Stimulated activated CD4-positive, alpha-beta T cell treated with anti-CD3 and anti-CD28 coated beads, Interleukin-15, amount 100 ng/mL, for 24 hours (primary cell): ENCODE measurements at places on chromosomes 7 and 10.
A peak's percentile ranks its signal among the peaks of the same experiment; 100 is the strongest.

DNA sequence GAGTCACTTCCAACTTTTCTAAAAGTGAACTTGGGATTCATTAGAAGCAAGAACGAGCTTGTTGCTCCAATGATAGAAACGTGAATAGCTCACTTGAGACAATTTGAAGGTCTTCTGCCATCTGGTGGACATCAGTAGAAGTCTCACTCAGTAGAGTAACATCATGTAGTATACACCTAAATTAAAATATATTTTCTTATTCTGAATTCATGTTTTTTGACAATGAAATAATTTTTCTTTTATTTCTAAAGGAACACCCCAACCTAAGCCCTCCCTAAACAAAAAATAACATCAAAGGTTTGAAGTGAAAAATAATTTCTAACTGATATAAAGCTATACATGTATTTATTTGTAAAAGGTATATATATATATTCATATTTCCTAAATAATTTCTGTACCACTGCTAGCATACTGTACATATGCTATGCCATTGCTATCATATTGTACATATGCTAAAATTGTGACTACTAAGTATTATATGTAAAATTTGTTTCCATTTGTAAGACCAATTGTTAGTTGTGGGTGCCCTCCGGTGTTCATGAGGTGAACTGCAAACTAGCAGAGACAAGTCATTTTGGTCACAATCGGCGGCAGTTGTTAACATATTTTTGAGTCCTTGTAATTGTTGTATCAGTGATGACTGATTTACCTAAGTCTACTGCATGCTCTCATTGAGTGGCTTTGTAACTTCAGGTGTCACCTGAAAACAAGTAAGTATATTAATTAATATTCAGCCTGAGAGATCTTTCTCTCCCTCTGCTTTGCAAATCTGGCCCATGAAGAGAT is 121.9 kb downstream of the PTPRZ1 start:
- DNase-seq: peak; percentile 63

DNA sequence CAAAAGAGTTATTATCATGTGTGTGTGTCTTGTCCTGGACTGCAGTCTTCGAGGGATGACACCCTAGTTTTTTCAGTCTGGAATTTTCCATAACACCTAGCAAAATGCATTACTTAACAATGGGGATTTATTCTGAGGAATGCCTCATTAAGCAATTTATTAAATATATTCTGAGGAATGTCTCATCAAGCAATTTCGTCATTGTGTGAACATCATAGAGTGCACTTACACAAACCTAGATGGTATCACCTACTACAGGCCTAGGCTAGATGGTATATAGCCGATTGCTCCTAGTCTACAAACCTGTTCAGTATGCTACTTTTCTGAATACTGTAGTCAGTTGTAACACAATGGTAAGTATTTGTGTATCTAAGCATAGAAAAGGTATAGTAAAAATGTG is 1.1 kb upstream of the STEAP4 start:
- DNase-seq: no peak

DNA sequence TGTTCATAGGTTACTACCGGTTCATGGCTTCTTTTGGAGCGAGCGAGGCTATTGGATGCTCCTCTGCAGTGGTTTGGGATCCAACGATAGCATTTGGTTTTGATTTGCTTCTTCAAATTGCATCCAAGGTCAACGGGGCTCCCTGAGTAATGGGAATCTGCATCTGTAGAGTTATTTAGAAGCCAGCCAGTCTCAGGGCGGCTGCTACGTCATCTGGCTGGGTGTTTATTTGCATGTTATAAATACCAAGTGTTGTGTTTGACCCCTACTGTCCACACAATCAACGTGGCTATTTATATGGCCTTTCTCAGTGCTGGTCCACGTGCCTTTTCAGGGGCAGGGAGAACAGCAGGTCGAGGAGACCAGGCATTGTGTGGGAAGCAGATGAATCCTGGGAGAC is 137.7 kb downstream of the PRPF18 start:
- DNase-seq: no peak

DNA sequence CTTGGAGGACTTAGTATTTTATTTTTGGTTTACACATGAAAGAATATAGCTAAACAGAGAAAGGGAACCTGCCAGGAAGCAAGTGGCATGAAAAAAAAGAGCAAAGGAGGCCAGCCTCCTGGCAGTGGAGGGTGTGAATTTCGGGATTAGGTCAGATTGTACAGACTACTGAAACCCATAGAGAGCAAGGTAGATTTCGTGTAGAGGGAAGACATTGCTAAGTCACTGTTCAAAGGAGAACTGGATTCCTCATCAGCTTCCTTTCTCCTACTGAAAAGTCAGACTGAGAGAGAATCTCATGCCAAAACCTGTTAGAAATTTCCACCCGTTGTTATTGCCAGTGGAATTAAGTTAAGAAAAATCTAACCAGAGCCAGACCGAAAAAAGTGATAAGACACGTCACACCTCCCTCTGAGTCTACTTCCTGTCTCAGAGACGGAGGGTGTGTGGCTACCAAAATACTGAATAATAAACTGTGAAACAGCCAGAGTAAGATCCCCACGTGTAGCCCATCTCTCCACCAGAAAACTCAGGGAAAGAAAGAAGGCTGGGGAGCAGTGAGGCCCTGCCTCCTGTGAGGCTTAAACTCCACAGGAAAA is 118.8 kb downstream of the SKIDA1 start:
- peak; percentile 35 for DNase-seq

DNA sequence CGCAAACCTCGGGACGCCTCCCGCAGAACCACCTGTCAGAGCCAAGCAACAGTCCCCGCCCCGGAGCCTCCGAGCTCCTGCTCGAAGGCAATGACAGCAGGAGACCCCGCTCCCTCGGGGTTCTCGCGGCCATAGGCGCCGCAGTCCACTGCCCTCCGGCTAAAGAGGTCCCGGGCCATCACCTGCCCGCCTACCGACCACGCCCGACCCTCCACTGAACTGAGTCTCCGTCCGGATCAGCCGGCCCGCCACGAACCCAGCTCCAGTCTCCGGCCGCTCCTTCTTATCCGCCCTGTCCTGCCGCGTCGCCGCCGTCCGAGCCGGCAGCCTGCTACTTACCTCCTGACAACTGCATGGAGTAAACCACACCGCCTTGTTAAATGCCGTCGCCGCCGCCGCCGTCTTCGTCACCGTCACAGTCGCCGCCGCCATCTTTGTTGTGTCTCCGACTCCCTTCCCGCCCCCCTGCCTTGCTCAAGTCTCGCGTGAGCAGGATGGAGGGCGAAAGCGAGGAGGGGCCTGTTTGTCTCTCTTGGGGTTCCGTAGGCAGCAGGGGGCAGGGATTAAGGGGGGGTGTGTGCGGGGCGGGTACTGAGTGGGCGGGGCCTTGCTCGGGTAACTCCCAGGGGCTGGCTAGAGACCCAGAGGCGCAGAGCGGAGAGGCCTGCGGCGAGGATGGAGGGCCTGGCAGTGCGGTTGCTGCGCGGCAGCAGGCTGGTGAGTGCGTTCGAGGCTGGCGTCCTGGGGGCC is at the start of the genes ACADSB and IKZF5:
TSS of gene ACADSB (plus strand) at position 652 of the 750 bp plus-strand sequence. CDS start at position 676, 24 bp downstream.
TSS of gene IKZF5 (minus strand) at position 441 of the 750 bp plus-strand sequence. CDS start 10,170 bp downstream, outside the sequence.
- DNase-seq: peak; percentile 96

DNA sequence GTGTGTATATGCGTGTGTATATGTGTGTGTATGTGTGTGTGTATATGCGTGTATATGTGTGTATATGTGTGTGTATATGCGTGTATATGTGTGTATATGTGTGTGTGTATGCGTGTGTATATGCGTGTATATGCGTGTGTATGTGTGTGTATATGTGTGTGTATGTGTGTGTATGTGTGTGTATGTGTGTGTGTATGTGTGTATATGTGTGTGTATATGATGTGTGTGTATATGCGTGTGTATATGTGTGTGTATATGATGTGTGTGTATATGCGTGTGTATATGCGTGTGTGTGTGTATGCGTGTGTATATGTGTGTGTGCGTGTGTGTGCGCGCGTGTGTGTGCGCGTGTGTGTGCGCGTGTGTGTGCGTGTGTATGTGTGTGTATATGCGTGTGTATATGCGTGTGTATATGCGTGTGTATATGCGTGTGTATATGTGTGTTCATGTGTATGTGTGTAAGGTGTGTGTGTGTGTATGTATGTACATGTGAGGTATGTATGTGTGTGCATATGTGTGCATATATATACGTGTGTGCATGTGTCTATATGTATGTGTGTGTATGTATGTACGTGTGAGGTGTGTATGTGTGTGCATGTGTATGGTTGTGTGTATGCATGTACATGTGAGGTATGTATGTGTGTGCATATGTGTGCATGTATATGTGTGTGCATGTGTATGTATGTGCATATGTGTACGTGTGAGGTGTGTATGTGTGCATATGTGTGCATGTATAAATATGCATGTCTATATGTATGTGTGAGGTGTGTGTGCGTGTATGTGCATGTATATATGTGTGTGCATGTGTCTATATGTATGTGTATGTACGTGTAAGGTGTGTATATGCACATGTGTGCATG is 6.0 kb downstream of the UCN3 start:
- DNase-seq: no peak

- DNase-seq: no peak
Observed at GRCh38 chr10:48839809-48840679, 99.6 kb downstream of the LRRC18 start.

GRCh38 chr10:11742779-11743298 is 657 bp downstream of the ECHDC3 start:
- no peak for DNase-seq

DNA sequence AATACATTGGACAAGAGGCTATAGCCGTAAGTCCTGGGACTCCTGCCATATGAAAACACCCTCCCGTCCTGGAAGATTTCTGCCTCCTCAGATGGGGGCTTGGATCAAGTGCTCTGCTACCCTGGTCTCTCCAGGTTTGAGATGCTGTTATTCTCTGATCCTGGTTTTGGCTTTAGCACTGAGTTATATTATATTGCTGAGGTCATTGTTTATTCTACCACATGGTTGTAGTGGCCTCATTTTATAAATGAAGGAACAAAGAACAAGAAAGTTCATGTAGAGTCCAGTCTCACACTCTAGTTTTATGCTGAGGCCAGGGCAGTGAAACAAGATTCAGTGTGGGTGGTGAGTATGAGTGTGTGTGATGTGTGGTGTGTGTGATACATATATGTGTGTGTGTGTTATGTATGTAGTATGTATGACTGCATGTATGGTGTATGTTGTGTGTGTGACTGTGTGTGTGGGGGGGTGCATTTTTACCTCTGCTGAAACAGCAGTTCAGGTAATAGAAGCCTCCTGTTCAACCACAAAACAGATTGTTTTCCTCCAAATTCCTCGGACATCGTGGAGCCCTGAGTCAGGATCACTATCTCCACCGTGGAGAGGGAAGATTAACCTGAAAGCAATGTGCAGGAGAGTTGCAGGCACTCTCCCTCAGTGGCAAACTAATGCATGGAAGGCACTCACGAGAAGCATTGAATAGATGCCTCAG is 80.7 kb downstream of the C7orf25 start:
- DNase-seq: no peak

DNA sequence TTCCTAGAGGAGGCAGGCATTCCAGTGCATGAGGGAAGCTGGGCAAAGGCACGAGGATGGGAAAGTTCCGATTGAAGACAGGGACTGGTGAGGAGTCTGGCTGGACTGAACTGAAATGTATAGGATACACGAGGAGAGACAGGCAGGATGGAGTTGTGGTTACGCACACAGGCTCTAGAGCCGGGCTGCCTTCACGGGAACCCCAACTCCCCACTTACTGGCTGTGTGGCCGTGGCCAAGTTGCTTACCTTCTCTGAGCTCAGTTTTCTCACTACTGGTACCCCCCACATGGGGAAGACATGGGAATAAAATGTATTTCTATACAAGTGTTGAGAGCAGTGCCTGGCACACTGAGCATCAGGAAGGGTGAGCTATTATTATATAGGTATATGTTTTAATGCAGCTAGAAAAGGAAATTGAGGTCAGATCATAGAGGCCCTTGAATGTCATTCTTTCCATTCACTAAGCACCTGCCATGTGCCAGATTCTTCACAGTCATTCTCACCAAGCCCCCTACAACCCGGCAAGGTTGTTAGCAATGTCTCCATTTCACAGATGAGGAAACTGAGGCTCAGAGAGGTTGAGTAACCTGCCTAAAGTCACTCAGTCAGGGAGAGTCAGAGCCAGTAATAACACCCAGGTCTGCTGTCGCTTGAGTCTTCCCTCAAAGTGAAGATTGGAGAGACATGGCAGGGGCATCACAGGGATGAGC is 9.7 kb downstream of the CHST3 start:
- DNase-seq: peak; percentile 22

GRCh38 chr7:36076074-36076473 is 77.0 kb upstream of the EEPD1 start:
- DNase-seq: no peak

- no peak for DNase-seq
Observed at GRCh38 chr7:12765431-12766100, 78.1 kb downstream of the ARL4A start.

DNA sequence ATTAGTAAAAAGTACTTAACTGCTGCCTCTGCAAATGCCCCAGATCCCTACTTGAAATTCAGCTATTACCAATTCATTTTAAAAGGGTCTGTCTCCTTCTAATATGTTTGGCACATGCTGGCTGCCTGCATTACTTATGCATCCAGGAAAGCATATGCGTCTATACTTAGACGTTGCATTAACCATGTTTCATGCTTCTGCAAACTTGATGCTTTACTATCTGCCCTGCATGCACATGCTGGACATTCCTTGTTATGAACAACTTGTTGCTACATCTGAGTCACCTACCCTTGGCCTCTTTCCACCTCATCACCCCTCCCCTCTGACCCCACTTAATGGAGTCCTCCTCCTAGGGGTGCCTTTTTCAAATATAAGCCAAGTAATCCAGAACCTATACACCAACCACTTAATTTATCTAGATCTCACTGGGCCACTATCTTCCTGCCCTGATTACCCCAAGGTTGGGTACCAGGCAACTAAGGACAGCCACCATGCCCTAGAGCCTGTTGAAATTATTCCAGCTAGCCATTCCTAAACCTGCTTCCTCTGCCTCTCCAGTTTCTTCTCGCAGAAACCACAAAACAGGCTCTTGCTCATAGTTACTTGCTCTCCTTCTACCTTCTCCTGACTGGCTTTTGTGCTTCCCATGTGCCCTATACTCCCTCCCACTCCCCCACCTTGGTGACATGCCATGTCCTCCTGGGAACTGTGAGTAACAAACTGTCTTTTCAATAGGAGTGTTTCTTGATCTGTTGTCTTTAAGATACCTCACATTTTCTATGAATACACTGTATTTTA is 1187.9 kb downstream of the REEP3 start:
- DNase-seq: no peak

DNA sequence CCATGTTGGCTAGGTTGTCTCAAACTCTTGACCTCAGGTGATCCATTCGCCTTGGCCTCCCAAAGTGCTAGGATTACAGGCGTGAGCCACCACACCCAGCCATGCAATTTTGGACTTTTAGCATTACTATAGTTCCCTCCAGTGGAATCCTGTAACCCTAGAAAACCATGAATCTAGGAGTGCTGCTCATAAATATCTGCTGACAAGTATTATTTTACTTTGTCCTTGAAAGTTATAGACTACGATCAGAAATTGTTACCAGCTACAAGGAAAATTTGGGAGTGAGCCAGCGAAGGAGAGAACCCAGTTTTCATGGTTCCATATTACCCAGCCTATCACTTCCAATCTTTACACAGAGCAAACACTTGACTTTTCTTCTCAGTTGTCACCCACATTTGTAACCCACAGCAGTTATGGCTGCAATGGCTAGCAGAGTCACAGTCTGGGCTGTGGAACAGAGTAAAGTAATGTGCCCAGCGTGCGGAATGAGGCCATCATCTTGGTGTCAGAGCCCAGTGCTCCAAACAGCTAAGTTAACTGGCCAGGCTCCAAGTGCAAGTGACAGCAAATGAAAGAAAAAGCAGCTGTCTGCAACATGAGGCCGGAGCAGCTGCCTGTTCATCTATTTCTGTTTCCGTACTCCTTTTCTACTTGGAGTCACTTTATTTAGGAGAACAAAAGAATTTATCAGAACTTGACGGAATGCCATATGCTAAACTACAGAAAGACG is 29.9 kb downstream of the ZC3HC1 start:
- no peak for DNase-seq

- no peak for DNase-seq
Observed at GRCh38 chr7:1856888-1857441, 186.9 kb downstream of the ELFN1 start.
